ENCODE measurements at places on chromosomes 7 and 10.

DNA sequence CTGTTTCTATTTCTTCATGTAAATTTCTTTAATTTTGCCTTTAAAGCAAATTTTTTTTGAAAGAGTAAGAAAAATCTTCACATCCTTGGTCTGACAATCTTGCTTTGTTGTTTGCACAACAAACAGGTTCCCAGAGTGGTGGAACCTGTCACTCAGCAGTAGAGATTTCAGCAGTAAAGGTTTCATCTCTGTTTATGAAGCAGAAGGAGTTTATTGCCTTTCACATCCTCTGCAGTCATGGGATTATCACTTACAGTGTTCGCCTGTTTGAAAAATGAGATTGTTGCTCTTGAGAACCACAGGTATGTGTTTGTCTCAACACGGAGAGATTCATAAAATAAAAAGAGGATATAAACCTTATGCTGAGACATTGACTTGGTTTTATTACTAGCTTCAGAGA lies 342.6 kb downstream of the IPMK start:
- no peak for DNase-seq

DNA sequence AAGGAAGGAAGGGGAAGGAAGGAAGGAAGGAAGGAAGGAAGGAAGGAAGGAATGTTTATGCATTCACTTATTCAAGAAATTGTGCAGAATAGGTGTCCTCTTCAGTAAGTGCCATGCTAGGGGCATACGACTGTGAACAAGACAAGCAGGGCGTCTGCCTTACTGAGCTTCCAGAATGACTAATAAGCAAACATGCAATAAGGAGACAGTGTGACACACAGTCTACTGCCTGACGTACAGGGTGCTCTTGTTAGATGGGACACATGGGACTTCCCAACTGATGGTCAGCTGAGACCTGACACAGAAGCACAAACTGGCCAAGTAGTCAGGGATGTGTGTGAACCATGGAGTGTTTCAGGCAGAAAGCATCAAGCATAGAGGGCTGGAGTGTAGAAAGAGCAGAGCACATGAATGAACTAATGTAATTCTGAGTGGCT lies 18.2 kb downstream of the DNAJC12 start:
- peak; percentile 6 for DNase-seq

DNA sequence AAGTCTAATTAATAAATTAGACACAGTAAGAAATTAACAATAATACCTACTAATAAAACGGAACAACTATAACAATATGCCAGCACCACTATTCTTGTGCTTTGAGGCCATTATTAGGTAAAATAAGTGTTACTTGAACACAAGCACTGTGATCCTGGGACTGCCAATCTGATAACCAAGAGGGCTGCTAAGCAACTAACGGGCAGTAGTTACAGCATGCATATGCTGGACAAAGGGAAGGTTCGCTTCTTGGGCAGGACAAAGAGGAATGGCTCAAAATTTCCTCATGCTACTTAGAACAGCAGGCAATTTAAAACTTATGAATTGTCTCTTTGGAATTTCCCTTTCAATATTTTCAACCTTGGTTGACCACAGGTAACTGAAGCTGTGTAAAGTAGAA lies 718.6 kb downstream of the SORCS3 start:
- no peak for DNase-seq

DNA sequence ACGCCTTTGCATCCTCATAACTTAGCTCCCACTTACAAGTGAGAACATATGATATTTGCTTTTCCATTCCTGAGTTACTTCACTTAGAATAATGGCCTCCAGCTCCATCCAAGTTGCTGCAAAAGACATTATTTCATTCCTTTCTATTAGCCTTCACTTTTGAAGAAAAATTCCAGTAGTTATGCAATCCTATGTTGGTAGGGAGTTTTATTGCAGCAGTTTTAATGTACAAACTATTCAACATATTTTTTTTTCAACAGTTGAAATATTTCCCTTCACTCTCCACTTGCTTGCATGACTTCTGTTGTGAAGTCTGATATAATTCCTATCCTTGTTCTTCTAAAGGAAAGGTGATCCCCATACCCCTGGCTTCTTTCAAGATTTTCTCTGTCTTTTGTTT lies 27.3 kb upstream of the ARHGAP22 start:
- DNase-seq = no peak

DNA sequence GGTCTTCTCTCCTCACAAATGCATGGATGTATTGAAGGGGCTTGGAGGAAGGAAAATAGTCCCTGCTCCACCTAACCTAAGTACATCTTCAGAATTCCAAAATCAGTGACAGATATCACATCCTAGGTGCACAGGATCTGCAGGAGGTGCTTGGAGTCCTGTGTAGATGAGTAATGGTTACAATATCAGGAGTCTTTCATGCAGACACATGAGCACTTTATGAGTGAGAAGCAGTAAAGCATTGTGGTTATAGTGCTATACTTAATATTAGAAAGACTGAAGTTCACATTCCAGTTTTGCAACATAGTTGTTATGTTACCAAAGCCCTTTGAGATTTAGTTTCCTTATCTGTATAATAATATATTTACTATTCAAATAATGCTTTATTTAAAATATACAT lies 516.7 kb downstream of the NEBL start:
- no peak for DNase-seq

GRCh38 chr10:1227510-1228402 lies 171.6 kb downstream of the WDR37 start:
- DNase-seq = no peak

- DNase-seq = no peak
Observed at GRCh38 chr10:119495021-119495505, 47.5 kb downstream of the RGS10 start.

DNA sequence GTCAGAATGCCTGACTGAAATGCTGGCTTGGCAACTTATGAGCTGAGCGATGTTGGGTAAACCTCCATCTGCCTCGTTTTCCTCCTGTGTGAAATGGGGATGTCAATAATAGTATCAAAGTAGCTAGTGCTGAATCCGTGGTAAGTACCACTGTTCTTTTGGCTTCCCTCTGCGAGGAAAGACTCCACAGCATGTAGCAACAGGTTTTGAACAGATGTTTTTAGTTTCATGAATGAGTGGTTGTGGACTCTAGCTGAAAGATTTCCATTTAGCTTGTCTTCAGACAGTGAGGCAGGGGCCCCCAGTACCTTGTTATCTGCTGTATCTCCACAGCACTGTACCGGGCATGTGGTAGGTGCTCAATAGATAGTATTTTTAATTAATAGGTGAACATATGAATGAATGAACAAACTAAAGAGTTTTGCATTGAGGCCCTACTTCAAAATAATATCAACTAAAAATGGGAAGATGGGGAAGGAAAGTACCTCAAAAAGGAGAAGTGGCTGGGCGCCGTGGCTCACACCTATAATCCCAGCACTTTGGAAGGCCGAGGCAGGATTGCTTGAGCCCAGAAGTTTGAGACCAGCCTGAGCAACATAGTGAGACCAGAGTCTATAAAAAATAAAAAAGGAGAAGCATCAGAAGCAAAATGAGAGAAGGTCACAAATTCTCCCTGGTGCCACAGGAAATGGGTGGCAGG lies 5.6 kb upstream of the DLG5 start:
- no peak for DNase-seq

DNA sequence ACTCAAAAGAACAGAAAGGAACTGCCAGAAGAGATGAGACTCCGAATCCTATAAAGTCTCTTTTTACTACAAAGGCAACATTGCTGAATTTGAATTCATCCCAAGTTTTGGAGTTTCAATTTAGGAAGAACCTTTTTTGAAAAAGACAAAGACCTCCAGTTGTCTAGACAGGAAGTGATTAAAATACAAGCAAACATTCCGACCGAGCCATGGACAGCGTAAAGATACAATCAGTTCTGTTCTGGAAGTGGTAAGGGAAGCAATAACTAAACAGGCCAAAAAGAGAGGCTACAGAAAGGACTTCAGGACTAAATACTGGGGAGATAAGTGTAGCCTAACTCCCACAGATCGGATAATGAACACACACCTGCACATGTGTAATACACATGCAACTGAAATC lies 101.0 kb downstream of the SMURF1 start:
- DNase-seq = no peak

- no peak for DNase-seq
Observed at GRCh38 chr7:42096681-42097561, 140.1 kb downstream of the GLI3 start.

DNA sequence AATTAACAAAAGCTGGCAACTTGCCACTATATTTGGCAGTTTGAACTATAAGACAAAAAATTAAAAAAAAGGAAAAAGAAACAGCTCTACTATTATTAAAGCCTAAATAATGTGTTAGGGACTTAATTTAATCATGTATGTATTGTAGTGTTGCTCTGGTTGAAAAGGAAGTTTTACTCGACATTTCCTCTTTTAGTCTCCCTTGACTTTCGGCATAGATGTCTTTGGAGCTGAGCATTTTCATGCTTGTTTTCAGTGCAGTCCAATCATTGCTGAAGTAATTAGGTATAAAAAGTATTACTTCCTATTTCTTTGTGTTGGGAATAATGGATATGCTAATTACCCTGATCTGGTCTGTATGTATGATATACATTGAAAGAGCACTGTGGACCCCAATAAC lies 216.8 kb upstream of the KLF6 start:
- no peak for DNase-seq

- DNase-seq = no peak
Observed at GRCh38 chr10:26251925-26252324, 35.4 kb downstream of the GAD2 start.

DNA sequence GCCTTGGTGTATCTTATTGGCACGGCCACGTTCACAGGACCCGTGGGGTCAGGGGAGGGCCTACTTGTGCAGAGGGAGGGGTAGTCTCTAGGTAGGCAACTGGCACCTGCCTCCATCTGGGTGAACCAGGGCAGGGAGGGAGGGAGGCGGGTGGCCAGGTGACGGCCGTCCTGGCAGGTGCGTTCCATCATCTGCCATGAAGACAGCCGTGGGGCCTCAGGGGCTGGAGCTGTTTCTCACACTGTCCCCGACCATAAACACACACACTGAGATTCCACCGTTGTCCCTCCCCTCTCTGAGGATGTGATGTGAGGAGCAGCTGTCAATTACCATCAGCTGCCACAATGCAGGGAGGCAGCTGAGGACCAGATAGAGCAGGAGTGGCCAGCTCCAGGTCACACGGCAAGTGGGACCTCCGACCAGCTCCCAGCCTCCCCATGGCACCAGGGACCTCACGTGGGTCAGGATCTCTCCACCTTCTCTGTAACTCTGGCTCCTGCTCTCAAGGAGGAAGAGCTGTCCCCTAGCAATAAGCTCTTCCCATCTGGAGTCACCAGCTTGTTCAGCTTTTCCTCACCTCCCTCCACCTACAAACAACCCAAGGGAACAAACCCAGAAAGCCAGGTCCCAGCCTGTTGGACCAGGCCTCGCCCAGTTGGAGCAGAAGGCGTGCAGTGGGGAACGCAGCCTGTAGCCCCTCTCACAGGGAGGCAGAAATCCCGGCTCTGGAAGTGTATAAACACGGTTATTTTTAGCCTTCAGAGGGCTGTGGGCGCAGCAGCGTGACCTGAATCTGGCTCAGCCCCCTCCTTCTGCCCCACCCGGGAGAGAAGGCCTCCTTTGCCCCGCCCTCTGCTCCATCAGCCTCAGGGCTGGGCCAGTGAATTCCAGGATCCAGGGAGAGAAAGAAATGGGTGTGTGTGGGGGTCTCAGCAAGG lies 33.1 kb downstream of the ZMIZ1 start:
- DNase-seq = no peak

GRCh38 chr10:129626796-129627435 lies 159.9 kb downstream of the MGMT start:
- no peak for DNase-seq

DNA sequence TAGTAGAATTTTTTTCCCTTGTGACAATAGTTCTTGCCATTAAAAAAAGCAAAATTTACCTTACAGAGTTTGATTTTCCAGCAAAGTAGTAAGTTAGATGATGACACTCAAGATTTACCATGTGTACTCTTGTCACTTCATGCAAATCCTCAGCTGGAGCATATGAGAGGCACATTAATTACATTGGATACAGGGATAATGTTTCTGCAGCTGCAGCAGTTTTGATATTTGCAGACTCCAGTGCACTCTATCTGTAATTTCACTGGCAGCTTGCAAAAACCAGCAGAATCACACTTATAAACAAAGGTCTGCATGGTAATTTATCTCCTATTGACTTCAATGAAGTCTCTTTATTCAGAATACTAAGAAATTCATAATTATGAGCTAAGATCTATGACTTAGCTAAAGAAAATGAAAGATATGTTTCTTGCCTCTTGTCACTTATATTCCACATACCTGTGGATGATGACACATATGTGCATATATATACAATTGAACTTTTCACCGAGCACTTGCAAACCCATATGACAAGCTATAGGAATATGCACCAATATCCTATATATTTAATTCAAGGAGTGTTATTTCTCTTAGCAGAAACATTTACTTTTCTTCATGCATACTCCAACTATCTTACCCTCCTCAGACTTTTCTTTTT lies 530.6 kb downstream of the PHTF2 start:
- no peak for DNase-seq

DNA sequence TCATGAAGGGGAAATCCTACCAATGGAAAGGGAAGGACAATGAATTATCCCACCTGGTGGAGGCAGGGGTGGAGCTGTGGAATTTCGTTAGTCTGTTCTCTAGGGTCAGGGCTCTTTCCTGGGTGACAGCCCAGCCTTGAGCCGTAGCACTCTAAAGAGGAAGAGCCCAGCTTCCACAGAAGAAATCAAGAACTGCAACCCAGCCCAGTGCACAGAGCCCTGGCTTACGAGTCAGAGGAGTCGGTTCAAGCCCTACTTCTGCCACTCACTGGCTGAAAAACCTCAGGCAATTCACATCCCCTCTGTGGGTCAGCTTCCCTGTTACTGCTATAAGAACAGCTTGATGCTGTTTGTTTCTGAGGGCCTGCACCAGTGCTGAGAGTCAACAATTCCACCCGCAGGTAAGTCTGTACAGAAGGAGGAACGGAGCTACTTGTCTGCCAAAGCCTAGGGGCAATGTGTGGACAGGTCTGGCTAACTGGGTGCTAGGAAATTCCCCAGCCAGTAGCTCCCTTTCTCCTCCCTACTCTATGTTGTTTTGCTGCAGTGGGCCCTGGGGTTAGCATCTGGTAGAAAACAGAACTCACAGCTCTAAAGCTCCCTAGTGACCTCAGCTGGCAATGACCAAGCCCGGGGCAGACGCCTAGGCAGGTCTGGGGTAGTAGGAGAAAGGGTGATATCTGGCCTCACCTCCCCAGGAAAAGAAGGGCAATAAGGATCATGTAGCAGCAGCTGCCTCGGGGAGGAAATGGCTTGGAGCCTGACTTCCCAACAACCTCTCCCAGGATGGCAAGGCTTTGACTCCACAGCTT lies 3.3 kb downstream of the AVPI1 start:
- DNase-seq = no peak

GRCh38 chr7:95840953-95841950 lies 68.9 kb downstream of the DYNC1I1 start:
- no peak for DNase-seq

DNA sequence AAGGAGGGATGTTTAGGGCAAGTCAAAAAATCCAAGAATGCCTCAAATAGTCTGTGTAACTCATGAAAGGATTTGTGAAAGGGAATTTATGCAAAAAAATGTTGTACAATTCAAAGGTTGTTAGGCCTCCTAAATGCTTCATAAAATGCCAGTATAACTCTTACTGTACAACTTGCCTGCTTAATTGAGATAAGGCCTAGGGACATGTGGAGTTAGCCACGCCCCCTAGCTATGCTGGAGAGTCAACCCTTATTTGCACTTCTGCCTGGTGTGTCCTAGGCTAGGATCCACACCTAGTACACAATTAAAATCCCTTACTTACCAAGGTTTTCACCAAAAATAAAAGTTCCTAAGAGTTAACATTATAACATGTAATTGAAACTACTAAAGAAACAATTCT lies 77.2 kb downstream of the ZNF680 start:
- no peak for DNase-seq

GRCh38 chr10:24209946-24210491 lies 1.1 kb downstream of the KIAA1217 start:
- DNase-seq = peak; percentile 72

GRCh38 chr10:132784866-132785722 lies 853 bp downstream of the NKX6-2 start:
- no peak for DNase-seq
